CD4-positive, alpha-beta T cell treated with Interleukin-6 at 100 ng/mL for 8 hours (primary cell): ENCODE measurements at places on chromosomes 3 and 15.

GRCh38 chr15:44011238-44011854, 183.7 kb downstream of the FRMD5 start:
- DNase-seq: no peak

DNA sequence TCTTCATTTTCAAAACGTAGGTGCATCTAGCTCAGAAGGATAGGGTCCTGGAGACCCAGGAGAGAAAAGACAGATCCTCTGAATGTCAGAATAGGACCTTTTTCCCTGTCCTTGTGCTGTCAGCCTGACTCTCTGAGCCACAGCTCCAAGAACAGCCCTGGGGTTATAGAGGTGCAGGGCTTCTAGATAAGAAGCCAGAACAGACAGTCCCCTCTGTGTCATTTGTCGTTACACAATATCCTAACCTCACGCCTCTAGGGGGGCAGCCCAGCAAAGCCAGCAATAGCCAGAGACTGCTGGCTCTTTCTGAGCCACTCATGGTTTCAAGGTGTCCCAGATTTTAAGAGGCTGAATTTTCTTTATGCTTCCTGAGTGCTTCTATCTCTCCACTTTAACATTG, 153.2 kb upstream of the THBS1 start:
- DNase-seq: no peak

DNA sequence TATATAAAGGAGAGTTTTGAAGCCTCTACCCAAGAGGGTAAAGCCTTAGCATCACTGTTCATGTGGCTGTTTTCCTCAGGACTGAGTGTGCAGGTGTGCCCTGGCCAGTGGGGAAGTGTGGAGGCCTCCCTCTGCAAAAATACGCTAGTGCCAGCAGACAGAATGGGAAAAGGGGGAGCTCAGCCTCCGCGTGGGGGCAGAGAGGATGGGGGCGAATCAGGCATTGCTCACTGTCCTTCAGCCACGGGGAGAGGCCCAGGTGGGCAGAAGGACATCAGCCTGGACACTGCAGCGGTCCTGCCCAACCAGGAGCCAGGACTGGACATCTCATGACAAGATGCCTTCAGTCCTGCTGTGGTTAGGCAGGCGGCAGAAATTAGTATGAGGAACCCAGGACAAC, 10.1 kb downstream of the LTF start:
- no peak for DNase-seq

GRCh38 chr15:89978914-89979313, 22.2 kb upstream of the ZNF710 start:
- DNase-seq: no peak

GRCh38 chr15:63195569-63196015, 6.2 kb downstream of the RAB8B start:
- DNase-seq: no peak

- DNase-seq: no peak
Measured at GRCh38 chr3:171658841-171659240, 151.4 kb downstream of the PLD1 start.

GRCh38 chr3:190346541-190346940, 24.3 kb upstream of the CLDN1 start:
- DNase-seq: no peak

DNA sequence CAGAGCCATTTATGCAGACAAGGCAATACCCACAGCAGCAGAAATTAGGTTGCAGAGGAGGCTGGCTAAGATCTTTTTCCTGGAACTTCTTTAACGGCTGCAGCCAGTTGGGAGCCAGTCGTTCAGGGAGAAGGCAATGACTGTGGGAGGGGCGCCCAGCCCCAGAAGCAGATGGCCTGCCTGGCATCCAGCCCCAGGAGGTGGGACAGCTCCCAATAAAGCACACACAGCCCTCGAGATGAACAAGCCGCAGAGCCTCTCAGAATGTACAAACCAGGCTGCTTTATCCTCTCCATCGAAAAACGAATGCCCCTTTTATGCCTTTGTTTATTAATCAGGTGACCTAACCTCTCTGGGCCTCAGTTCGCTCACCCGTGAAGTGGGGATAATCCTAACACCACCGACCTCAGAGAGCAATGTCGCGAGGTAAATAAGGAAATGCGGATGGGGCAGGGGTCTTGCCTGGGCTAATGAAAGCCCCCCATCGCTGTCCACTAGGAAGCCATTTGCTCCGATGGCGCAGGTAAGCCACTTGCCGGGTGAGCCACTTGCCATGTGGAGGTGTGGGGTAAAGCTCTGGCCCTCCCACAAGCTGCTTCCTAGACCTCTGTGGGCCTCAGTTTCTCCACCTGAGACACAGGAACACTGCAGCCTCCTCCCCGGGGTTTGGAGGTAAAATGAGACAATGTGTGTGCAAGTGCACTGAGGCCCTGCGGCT, 35.8 kb downstream of the MGLL start:
- DNase-seq: no peak

- no peak for DNase-seq
Measured at GRCh38 chr15:56410721-56411120, 45.5 kb downstream of the TEX9 start.

GRCh38 chr3:129892857-129893580, 492 bp downstream of the TMCC1 start:
- DNase-seq: peak; percentile 66

- DNase-seq: no peak
Measured at GRCh38 chr3:112539825-112540650, 21.7 kb downstream of the ATG3 start.

DNA sequence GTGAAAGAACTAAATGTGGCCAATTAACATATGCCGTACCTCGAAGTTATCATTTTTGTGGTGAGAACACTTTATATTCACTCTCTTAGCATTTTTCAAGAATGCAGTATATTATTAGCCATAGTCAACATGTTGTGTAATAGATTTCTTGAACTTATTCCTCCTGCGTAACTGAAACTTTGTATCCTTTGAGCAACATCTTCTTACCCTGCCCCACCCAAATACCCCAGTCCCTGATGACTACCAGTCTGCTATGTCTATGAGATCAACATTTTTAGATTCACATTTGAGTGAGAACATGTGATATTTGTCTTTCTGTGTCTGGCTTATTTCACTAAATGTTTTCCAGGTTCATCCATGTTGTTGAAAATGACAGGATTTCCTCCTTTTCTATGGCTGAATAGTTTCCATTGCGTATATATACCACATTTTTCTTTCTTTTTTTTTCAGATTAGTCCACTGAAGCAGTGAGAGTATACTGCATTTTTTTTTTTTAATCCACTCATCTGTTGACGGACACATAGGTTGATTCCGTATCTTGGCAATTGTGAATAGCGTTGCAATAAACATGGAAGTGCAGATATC, 12.7 kb upstream of the KBTBD8 start:
- no peak for DNase-seq

GRCh38 chr3:24526640-24527212, 32.1 kb upstream of the THRB start:
- DNase-seq: no peak

DNA sequence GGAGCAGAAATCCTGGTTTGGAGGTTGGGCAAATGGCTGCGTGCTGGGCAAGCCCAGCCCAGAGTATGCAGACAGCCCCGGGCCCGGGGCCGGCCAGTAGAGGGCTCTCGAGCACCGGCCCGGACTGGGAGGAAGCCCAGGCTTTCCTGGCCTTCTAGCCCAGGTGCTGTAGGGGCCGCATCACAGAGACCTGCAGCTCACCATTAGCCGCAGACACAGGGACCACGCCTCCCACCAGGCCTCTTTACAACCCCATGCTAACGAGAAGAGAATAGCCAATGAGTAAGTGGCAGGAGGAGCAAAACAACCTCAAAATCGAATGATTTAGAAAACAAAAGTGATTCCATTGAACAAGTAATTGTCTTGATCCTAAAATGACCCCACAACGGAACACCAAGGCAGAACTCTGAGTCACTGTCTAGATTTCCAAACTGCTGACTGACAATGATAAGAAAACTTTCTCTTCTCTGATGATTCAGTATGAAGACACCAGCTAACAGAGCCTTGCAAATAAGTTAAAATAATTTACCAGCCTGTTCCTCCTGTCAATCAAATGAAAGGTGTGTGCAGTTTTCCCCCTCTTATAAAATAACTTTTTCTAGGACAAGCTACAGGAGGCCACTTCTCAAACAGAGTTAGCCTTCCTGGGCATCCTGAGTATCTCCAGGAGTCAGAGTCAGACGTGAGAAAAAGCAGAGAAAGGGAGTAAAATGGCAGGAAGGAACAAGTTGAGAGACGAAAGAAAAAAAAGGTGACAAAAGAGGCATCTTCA, 102.2 kb downstream of the DGKG start:
- peak; percentile 64 for DNase-seq

DNA sequence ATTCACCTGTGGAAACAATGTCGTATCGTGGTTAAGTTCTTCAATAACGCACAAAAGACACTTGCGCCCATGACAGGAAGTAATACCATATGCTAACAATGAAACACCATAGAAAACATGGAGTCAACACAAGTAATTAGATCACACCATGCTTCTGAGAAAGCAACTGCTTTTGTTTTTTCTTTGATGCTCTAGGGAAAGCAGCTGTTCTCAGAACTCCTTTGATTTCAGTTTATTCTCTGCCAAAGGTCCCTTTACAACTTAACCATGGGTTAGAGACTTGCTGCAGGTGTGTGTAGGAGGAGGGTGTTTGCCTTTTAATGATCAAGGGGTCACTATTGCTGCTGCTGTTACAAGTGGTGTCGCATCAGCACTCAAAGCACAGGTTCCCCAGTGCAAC, 324.0 kb upstream of the SLCO3A1 start:
- DNase-seq: no peak

- no peak for DNase-seq
Measured at GRCh38 chr15:91936927-91937326, 83.4 kb downstream of the SLCO3A1 start.

- DNase-seq: no peak
Measured at GRCh38 chr3:46324036-46324435, 29.9 kb upstream of the CCR2 start.

- no peak for DNase-seq
Measured at GRCh38 chr3:11690863-11691766, 47.4 kb upstream of the VGLL4 start.

- DNase-seq: no peak
Measured at GRCh38 chr3:125151916-125152315, 60.6 kb downstream of the SLC12A8 start.

DNA sequence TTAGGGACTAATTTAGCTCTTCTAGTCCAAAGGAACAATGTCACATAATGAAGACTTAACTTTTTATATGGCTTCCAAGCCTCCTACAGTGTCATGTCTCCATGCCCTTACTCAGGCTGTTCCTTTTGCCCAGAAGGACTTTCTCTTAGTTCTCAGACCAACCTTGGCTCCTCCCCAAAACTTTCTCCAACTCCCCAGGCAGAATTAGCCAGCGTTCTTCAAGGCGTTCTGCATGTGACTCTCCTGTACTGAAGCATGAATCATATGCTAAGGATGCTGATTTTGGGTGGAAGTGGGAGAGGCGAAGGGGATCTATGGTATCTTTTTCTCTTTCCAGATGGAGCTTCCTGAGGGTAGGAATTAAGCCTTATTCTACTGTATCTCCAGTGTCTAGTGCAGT, 335.1 kb upstream of the ICE2 start:
- no peak for DNase-seq

DNA sequence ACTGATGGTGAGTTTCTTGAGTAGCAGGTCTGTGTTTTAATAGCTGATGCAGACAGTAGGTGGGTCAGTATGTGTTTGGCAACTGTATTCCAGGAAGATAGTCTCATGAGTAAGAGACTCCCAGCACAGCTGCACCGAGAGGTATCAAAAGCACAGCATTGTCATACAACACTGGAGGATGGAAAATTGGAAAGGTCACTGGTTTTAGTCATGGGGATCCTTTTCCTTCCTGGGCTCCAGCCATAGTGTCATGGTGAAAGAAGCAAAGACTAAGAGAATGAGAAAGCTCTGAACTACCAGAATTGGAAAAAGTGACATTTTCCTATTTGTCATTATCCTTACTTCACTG, 61.5 kb downstream of the P3H2 start:
- no peak for DNase-seq

GRCh38 chr3:125214738-125215137, 2.2 kb upstream of the SLC12A8 start:
- no peak for DNase-seq

GRCh38 chr3:136728473-136728872, 23.7 kb downstream of the STAG1 start:
- no peak for DNase-seq

GRCh38 chr15:53251523-53251922, 461.4 kb upstream of the ONECUT1 start:
- no peak for DNase-seq

- DNase-seq: no peak
Measured at GRCh38 chr15:50189633-50190032, 7.6 kb downstream of the SLC27A2 start.

DNA sequence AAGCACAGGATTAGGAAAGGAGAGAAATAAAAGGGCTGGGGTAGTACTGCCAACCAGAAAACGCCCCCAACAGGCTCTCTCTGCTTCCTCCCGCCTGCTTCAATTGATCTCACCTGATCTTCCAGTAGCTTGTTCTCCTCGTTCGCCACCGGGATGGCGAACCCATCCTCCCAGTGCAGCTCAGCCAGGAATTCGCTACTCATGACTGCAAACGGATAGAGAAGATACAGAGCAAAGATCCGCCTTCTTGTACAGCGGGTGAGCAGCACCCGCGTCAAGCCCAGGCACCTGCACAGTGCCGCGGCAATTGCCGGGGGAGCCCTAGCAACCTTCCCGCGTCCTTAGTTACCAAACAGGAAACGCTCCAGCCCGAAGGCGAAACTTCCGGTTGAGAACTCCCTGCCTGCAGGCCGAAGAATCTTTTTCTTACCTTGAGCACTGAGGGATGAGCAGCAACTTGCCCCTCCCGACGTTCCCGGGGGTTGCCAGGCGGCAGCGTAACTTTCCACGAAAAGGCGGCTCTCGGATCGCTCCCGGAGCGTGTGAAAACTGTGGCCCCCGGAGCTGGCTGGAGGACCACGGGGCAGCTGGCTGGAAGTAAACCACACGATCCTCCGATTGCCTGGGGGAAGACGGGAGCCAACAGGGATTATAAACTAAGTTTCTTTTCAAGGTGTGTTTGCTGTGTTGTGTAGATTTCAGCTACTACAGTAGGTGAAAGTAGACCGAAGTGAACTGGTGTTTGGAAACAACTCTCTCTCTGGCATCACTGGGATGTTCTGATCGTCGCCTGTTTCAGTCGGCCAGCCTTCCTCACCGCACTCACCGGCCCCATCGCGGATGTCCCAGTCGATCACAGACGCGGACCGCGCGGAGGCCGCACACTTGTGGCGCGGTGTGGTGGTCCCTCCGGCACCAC, at the start of gene CCDC39:
Gene CCDC39, minus strand, starts transcription at position 312 of the 919 bp plus-strand sequence. Its CDS starts 109 bp downstream, at position 203.
- peak; percentile 61 for DNase-seq

GRCh38 chr3:130081351-130081881, at the start of gene ALG1L2:
Gene ALG1L2, plus strand, starts transcription at chr3:130081831. Its CDS starts 186 bp downstream, at chr3:130082017.
- DNase-seq: no peak

DNA sequence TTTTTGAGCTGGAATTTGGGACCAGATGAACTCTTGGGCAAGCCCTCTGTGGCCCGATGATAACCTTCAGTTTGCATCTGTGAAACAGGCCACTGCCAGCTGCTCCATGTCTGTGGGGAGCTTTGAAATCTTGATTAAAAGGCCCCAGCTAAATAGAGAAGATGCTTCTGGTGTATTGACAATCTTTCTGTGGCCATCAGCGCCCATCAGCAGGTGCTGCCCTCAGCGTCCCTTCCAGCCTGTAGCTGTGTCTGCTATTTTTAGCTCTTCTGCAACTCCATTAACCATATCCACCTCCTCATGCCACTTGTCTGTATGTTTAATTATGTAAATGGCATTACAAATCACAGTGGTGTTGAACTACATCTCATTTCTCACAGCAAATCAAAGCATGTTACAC, 54.0 kb downstream of the CHCHD6 start:
- no peak for DNase-seq
